ENCODE measurements at places on chromosomes 7 and 10. TPM values are rescaled to one million over a fixed set of nuclear protein-coding genes. Genes with fewer than 3 reads are reported as not detected.

The GIMAP7 gene
- not detected for total RNA-seq

The OPN1SW gene
- not detected for total RNA-seq

DNA sequence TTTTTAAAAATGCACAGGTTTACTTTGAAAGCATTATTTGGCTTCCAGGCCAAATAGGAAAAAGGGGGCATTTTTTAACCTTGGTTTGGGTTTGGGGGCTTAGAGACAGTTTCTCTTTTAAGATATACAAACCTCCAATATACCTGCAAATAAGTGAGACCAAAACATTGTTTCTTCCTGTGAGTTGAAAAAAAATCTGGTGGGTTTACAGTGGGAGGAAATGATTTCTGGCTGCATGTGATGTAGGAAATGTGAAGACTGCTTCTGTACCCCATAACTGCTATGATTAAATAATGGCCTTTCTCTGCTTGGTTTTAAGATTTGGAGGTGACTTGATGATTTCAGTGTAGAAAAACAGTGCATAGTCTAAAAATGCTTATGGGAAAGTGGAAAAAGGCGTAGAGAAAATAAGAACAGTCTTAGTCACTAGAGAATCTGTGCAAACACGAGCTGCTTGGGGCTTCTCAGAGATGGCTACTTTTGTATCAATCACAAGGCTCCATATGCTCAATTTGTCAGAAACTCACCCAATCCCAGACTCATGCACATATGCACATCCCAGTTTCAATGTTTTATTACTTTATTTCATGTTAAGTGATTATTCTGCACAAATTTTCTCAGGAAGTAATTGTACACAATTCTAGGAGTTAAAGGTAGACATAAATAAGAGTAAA is 22.1 kb upstream of the PRKCQ start:
- DNase-seq = no peak

- DNase-seq = no peak
Measured at GRCh38 chr7:113374955-113375354, 256.6 kb upstream of the SMIM30 start.

- DNase-seq = no peak
Measured at GRCh38 chr10:122746408-122746807, 46.8 kb upstream of the C10orf120 start.

DNA sequence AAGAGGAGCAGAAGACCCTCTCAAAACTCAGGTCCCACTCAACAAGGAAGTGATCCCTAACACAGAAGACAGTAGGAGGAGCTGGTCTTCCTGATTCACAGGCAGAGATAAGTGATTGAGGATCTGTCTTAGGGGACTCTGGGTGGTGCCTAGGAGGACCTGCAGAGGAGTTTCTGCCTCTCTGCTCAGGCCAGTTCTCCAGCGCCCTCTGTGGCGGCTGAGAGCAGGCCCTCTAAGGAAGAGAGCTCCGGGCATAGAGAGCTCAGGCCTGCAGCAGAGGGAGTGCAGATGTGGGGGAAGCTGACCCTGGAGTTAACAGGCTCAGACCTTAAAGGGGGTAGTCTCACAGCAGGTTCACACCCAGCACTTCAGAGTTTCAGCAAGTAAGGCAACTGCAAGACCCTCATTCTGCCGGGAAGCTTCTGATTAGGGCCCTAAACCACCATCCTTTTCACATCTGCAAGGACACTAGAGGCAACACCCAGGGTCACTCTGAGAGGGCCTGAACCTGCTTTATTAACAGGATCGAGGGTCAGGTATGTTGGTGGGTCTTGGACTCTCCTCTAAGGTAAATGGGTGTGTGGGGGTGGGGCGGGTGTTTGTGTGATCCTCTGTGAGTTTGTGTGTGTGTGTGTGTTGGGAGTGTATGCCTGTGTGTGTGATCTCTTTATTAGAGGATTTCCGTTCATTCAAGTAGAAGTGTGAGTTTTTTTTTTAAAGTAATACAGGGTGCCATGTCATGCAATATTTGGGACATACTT is 57.6 kb upstream of the TARP start:
- no peak for DNase-seq

GRCh38 chr7:82081644-82082224 is 311.9 kb upstream of the HGF start:
- DNase-seq = no peak

DNA sequence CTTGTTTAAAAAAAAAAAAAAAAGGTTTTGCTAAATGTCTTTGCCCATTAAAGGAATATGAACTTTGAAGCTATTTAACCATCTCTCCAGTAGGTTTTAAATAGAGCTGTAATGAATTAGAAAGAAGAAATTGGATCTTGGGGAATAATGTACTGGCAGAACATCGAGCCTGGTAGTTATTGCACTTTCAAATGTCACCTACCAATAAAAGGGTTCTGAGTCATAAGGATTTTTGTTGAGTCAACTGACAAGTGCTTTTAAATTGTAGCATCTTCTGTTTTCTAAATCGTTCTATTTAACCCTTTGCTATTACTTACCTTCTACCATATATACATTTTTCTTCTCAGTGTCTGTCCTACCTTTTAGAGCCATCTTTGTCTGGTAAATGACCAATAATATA is 10.7 kb downstream of the CUTC start:
- peak; percentile 23 for DNase-seq
